Myocyte (in vitro differentiated cells): ENCODE measurements at places on chromosomes 2 and 18. TPM values are rescaled to one million over a fixed set of nuclear protein-coding genes. Genes with fewer than 3 reads are reported as not detected.

The QPCT gene
- 0.24 TPM in 1 of 2 replicates, not detected in the other for total RNA-seq

DNA sequence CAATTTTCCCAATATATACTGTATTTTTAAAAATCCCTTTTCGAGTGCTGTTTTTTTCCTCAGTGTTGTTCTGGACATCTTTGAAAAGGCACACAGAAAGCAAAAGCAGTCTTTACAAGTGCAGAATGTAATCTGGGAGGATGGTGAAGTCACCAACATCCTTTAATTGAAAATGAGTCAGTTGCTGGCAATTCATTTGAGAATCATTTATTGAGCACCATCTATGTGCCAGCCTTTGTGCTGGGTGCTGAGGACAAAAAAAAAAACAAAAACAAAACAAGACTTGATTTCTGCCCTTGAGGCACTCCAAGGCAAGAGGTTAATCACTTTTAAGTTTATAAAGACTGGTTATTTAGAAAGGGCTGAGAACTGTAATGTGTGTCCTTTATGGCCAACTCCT is 46.7 kb upstream of the ACVR1 start:
- DNase-seq, result no peak

- DNase-seq, result no peak
Observed at GRCh38 chr18:39960550-39960949, 1994.5 kb upstream of the PIK3C3 start.

DNA sequence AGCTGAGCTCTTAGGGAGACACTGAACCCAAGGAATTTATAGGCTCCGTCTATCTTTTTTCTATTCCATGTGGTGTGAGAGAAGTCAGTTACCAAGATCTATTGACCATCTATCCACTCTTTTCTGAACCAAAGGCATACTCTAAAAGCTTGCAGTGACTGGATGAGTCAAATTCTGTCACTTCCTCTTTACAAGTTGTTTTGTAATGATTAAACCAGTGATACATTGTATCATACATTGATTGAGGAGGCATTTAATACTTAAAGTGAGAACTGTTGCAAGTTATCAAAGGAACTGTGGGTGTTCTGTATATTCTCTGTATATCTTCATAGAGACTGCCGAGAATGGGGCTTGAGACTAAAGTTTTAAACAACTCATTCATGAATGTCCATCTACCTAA is 188.8 kb downstream of the CAMKMT start:
- no peak for DNase-seq

DNA sequence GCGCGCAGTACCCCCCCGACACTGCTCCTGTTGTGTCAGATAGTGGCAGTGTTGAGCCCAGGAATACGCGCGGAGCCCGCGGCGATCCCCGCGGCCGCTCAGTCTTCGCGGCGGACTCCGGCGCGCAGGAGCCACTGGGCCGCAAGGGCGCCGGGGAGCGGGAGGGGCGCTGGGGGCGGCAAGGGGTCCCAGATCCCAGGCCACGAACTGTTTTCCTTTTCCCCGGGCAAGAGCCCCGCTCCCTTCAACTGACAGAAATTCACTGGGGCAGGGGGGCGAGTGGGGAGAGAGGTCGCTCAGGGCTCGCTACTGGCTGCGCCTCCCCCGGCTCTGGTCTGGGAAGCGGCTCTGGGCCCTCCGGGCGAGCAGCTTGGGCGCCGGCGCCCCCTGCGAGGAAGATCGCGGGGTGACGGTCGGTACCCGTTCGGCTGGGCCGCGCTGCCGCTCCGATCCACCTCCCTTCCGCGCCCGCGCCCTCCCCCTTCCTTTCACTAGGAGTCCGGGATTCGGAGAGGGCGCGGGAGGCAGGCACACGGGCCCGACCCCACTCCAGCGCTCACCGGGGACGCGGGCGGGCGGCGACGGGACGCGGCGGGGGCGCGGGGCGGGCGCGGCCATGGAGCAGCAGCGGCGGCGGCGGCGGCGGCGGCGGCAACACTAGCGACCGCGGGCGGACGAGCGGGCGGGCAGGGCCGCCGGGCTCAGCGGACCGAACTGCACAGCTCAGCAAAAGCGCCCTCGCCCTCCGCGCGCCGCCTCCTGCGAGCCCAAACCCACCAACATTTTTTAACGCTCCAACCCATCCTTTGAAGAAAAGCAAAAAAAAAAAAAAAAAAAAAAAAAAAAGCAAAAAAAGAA is 1.4 kb upstream of the SETBP1 start:
- DNase-seq, result peak; percentile 88

DNA sequence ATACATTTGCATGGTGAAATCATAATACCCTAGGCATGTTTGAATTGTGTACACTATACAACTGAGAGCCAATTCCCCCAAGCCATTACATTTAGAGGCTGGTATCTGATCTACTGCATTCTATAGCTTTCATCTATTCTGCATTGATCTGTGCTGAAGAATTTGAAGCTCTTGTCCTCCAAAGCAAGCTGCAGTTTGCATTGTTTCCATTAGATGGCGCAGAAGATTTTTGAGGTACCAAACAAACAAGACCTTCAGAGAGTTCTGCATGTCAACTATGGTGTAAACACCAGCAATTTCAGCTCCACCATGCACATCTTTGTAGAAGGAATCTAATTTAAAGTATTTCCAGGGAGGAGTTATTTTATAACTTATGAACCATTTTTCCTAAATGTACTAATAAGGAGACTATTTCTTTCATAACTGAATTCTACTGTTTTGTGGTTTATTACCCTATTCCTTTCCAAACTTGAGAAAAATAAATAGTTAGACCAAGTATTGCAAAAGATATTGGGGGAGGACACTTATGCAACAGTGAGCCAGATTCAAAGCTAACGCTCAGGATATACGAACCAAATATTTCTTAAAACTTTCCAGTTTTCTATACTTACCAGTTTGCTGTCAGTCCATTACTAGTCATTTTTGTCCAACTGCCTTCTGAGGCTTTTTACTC is 761.8 kb upstream of the ACVR2A start:
- peak; percentile 83 for DNase-seq

DNA sequence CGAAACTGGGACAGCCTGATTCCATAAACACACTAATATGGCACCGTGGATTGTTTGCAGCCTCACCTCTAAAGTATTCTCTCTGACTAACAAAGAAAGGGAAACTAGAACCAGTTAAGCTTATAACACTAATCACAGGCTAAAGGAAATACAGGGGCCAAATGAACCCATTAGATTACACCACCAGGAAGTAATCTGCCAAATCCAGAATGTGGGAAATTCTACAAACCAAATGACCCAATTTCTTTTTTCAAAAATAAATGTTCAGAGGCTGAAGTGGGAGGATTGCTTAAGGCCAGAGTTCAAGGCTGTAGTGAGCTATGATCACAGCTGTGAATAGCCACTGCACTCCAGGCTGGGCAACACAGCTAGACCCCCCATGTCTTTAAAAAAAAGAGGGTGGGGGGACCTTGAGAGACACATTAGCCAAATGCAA is 1.5 kb upstream of the MPPE1 start:
- DNase-seq, result peak; percentile 12

GRCh38 chr2:128558441-128558840 is 239.8 kb upstream of the HS6ST1 start:
- DNase-seq, result no peak
